ENCODE measurements at places on chromosomes 11 and 22.

- DNase-seq = no peak
Observed at GRCh38 chr11:61838921-61839320, 10.8 kb downstream of the FADS2 start.

DNA sequence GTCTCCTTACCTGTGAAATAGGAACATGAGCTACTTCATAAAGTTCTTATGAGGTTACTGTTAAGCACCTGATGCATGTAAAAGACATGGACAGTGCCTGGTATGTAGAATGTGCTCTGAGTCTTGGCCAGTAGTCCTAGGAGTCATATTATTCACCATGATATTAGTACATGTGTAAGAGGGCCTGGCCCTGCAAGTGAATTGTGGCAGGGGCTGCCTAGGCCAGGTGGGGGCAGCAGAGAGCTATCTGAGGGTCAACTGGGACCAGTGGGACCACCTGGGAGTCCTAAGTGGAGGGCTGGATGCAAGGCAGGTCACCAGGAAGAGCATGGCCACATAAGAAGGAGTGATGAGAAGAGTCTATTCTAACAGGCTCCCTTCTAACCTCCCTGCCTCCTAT is 529.5 kb downstream of the SOX6 start:
- DNase-seq = peak; percentile 38

DNA sequence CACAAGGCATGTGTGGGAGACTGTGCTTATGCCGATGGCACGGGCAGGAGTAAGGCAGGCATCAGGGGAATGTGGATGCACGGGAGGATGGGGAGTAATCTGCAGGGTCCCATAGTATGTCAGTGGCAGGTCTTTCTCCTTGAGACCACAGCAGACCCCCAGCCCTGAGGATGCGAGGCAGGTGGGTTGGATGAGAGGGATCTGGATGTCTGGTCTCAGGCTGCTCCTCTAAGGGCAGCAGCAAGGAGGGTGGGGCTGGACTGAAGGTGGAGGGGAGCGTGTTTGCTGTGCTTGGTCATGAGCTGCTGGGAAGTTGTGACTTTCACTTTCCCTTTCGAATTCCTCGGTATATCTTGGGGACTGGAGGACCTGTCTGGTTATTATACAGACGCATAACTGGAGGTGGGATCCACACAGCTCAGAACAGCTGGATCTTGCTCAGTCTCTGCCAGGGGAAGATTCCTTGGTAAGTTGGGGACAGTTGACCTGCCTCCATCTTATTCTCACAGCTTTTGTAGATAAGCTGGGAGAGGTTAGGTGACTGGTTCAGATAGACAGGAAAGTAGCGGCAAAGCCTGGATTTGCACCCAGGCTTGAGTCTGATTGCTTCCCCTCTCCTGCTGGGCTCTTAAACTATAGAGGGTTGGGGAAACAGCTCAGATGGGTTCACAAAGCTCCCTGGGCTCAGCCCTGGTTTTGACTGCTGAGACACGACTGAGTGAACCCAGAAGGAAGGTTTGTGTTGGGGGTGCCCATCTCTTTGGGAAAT is at the start of gene APOL1:
APOL1 (plus strand) TSS at position 380 of the 769 bp plus-strand sequence. CDS start 1,823 bp downstream, outside the sequence.
- no peak for DNase-seq

DNA sequence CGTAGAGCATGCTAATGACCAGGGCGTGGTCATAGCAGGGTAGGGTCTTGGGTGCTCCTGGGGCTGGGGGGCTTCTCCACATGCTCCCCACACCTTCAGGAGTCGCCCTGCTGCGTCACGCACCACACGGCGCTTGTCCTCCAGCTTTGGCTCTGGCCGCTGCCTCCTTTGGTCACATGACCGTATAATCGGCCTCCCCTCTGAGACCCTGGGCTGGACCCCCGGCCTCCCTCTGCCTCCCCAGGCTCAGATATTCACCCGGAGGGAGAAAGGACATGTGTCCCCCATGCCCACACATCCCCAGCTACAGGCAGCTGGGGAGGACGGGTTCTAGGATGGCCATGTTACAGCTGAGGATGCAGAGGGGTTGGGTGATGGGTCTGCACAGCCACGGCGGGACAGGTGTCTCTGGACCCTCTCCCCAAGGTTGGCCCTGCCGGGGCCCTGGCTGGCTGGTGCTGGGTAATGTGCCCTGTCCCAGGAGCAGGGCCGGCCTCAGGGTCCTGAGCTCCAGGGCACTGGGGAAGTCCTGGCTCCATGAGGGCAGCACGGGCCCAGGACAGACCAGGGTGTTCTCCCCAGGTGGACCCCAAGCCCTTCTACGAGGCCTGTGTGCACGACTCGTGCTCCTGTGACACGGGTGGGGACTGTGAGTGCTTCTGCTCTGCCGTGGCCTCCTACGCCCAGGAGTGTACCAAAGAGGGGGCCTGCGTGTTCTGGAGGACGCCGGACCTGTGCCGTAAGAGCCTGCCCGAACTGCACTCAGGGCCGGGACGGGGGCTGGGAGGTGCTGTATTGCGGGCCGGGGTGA is 14.5 kb downstream of the MUC2 start:
- DNase-seq = no peak

DNA sequence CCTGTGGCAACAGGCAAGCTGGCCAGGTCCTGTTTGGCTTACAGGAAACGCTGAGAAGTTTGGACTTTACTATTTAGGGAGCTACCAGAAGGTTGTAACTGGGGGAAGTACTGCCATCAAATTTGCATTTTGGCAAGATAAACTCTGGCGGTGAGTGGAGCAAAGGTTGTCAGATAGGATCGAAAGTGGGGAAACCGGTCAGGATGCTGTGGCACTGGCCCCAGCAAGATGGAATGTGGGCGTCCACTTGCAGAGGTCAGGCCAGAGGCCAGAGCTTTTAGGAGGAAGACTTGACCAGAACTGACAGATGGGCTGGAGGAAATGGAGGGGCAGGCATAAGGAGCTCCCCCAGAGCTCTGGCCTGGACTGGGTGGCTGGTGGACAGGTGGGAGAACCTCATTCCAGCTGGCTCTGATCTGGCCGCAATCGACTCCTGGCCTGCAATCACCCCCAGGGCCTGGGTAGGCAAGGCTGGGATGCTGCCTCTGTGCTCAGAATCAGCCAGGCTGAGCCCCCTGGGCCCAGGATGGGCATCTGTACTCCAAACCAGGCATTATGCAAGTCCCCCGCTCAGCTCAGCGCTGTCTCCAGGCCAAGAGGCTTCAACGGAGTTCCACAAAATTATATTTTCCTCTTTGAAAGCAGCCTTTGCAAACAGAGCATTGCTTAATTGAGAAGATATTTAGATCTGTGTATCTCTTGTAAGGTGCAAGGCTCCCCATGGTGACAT is 178.3 kb upstream of the NECTIN1 start:
- no peak for DNase-seq

DNA sequence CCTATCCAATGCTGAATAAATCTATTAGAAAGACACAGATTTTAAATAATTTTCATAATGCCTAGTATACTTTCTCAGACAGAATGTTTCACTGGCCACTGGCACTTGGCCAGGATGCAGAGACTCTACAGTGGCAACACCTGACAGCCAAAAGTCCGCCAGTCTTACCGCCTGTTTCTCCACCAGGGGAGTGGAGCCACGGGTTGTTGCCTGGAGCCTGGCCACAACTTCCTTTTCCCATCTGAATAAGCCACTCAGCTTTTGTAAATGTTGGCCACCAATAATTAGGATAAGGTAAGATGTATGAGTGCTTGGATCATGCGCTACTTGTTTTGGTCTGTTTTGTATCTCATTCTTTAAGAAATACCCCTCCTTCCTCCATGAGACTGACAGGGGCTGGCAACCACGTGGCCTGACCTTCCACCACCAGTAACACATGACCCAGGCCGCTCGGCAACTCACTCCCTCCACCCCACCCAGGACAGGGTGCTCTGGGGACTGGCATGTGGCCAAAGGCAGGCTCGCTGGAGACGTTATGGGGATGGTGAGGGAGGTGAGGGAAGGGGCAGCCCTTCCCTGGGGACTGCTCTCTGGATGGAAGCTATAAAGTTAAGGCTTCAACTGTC is 93.0 kb upstream of the BID start:
- no peak for DNase-seq

- DNase-seq = no peak
Observed at GRCh38 chr11:77381729-77382665, 80.5 kb upstream of the GDPD4 start.
